ENCODE measurements at places on chromosomes 7 and 10.
A peak's percentile ranks its signal among the peaks of the same experiment; 100 is the strongest.

GRCh38 chr10:128213156-128213555 lies 86.9 kb upstream of the MKI67 start:
- DNase-seq: no peak

DNA sequence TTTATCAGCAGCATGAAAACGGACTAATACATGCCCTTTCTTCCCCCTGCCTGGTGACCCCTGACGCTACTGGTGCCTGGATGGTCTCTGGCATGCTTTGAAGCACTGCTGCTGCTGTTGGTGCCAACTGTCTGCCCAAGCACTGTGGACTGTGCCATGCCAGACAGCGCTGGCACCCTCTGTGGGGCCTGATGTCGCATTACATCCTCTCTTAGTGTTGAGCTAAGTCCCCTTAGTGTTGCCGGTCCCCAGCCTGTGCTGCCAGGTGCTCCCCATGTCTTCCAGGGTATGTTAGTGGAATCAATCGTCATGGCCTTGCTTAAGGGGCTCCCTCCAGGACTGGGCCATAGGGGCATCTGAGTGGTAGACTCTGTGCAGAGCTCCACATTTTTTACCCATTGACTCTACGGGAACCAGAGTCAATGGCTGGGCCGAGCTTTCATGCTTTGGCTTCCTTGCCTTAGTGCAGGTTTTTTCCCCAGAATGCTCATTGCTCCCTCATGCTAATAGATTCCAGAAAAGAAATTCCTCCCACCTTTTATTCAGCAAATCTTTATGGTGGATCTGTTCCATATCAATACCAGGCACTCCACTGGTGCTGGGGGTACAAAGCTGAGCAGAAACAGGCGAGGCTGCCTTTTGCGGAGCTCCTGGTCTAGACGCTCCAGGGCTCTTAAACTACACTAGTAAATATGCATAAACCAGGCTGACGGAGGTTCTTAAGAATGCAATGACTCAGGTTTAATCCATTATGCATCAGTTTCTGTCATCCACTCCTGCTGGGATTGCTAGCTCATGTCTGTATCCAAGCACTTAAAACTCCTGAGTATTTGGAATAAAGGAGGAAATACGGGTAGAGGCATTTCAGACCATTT lies 21.8 kb upstream of the MRC1 start:
- no peak for DNase-seq

GRCh38 chr7:104963991-104964385 lies 50.0 kb upstream of the KMT2E start:
- DNase-seq: no peak

GRCh38 chr10:93462881-93463280 lies 19.3 kb downstream of the MYOF start:
- peak; percentile 74 for DNase-seq

DNA sequence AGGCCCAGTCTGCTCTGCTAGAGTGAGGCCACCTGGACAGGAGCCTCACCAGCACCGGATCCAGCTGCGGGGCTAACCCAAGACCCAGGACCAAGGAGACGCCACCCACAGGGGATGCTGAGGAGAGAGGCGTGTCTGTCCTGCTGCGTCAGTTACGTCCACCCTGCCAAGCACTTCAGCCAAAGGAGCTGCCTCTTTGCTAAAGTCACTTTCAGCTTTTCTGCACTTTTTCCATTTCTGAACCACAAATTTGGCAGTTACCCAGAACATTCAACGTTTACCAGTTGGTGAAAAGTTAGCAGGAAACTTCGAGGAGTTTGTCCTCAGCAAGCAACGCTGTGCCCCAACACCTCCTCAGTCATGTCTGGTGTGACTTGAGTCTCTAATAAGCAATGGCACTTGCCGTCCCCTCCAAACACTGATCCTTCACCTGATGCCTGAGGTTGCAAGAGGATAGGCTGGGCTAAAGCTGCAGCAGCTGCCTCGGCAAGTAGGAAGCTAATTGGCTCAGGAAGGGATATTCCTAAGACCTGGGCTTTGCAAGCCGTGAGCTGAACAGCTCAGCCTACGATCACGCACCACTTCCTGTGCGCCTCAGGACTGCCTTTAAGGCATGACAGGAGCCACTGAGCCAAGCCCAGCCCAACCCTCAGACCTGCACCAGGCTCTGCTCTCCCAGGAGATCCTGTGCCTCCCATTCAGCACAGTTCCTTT lies 40.1 kb downstream of the KCNH2 start:
- DNase-seq: no peak
